Activated T-cell treated with anti-CD3 and anti-CD28 coated beads for 1 hour (primary cell): ENCODE measurements at places on chromosomes 11 and 22.
A peak's percentile ranks its signal among the peaks of the same experiment; 100 is the strongest.

DNA sequence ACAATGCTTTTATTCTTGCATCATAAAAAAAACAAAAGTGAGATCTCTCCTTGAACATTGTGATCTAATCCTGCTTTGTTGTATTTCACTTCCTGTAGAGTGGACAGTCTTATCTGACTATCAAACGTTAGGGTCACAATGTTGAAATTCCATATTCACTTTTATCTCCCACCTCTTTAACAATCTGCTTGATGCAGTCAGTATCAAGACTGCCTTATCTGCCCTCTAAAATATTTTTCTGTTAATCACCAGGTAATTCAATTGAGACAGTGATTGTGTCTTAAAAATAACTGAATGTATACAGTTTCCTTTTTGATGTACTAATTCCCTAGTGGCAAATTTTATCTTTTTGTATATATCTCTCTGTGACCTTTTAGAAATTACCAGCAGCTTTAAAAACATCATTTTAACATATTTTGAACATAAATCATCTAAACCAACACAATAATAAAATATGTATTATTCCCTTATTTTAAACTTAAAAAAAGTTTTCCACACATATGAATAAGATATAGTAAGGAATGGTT is 143.1 kb upstream of the MPPED2 start:
- no peak for DNase-seq

DNA sequence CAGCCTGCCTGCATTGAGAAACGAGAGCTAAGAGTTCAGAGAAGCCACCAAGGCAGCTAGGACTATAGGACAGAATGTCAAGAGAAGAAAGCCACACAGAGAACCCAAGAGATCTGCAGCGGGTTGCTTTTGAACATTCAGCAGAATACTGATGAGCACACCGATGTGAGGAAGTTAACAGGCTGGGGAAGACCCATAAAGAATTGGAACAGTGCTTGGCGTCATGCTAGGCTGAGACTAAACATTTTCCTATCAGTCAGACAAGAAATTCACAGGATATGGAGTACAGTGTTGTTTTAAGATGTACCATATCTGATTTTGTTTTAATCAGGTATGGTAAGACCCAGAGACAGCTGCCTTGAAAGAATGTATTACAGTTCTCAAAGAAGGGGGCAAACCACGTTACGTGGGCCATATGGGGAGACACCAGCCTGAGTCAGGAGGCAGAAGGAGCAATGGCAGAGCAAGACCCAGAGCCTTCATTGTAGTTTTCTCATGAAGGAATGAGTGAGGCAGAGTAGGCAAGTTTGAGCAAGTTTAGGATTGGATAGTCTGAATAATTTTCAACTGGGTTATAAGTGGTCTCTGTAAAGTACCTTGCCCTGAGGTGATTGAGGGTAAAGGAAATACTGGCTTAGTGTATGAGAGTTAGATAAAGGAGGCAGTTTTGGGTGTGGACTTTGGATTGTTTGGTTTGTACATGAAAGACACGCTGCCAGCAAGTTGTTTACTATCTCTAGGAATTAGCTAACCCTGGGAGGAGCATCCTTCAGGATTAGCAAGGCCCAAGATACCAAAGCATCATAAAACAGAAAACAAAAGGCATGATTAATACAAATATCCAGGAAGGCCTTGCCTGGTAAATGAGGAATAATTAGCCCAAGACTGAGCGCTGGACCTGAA is 14.3 kb downstream of the LRRC75B start:
- DNase-seq = no peak

DNA sequence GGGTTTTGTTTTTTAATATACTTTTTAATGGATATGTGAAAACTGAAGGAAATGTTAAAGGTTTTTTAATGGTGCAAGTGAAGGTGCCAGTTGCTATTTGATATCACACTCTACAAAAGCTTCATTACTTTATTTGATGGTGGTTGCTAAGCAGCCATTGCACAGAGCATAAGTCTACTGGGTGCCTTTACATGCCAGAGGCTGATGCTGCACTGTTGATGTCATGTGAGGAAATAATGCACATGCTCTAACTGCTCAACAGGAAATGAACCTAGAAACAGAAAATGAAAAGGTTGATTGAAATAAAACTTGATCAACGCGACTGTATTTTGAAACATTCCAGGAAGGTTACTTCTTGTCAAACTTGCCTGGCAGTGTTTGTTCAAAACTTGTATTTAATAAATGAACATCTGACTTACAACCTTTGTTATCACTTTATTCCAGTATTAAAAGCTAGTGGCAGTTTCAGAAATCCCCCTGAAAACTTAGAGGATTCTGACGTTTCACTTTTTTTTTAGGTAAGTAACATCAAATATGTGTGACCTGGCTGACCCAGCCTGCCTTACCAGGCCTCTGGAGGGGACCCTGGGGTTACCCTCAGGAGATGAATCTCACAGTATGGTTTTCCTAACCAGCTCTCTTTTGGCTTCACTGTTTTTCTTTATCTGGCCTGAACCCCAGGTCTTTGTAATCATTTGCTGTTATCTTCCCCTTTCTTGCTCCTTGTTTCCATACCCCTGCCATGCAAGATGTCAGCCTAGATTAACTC is 2.4 kb upstream of the ATP5MG start:
- DNase-seq = peak; percentile 12

DNA sequence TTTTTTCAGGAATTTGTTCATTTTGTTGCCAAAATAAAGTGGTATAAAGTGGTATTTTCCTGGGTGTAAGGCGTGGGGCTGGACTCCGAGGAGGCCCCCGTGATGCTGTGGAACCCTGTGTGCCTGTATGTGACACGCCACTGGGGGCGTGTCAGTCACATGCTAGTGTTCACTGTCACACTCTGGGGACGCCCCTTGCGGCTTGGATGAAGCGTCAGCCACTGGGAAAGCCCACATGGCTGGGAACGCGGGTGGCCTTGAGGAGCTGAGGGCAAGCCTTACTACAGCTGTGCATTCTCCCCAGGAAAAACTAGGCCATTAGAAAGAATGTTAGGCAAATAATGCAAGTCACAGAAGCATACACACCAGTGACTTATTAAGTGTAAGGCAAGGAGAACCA is 77.0 kb upstream of the SLC25A18 start:
- DNase-seq = no peak

DNA sequence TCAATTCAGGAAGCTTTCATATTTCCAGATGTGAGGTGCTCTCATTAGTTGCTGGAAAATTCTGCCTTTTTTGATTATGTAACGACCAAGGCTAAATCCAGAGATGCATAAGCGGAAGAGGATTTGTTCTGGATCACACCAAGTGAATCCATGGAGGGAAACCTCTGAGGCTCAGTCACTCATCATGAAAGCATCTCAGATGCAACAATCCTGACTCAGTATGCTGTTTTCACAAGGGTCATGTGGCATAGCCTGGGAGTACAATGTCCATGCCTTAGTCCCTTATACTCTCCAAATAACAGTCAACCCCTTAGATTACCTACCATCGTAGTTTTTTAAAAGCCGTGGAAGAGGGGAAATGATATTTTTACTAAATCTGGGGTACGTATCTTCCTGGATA is 445.6 kb downstream of the NTM start:
- DNase-seq = no peak

DNA sequence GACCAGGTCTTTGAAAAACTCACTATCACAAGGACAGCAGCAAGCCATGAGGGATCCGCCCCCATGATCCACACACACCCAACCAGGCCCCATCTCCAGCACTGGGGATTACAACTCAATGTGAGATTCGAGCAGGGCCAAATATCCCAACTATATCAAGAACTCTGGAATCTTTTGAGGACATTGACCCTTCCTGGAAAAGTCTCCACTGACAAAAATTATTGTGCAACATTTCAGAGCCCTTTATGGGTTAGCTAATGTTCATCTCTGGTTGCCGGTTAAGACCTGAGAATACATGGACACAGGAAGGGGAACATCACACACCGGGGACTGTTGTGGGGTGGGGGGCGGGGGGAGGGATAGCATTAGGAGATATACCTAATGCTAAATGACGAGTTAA is 479.1 kb downstream of the NTM start:
- no peak for DNase-seq

DNA sequence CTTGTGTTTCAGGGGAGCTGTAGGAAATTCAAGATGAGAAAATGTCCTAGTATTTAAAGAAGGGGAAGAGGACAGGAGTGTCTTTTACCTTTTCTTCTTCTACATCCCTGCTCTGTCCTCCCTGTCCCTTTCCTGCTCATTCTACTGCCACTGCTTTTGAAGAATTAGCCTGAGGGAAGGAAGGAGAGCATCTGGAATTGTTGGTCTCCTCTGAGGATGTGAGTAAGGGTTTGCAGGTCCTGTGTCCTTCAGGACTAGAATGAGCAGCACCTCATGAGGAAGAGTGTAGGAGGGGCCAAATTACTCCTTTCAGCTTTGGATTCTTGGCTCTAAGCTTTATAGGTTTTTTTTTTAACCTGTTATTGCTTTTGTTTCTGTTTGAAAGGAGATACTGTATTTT is 24.2 kb downstream of the SNU13 start:
- no peak for DNase-seq
